A673 (cell line): ENCODE measurements at places on chromosomes 12 and 14.

DNA sequence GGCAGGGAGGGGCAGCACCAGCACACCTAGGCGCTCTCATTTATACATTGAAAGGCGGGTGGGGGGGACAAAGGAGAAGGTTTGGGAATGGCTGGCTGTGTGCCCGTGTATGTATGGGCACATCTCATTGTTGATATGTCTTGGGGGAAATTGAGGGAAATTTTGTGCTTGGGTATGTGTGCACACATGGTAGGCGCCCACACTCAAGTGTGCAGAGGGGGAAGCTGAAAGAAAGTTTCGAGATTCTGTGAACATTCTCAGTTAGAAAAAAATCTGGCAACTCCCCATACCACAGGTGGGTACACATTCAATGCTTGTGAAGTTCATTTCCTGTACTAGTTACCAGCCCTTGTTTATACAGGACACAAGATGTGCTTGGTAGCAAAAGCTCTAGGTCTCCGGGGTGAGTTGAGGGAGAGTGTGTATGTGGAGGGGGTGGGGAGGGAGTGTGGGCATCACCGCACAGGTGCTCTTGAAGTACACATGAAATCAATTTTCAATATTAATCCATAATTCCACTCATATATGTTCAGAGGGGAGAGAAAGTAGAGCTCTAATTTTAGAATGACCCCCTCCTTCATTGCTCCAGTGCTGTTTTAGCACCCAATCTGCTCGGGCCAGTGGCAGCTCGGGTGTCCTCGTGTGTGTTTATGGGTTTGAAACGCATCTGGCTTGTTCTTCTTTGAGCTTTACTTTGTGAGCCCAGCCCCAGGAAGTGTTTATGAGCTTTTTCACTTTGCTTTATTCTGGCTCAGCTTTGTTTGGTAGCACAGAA, 286.0 kb downstream of the ZFP36L1 start:
- DNase-seq: no peak

DNA sequence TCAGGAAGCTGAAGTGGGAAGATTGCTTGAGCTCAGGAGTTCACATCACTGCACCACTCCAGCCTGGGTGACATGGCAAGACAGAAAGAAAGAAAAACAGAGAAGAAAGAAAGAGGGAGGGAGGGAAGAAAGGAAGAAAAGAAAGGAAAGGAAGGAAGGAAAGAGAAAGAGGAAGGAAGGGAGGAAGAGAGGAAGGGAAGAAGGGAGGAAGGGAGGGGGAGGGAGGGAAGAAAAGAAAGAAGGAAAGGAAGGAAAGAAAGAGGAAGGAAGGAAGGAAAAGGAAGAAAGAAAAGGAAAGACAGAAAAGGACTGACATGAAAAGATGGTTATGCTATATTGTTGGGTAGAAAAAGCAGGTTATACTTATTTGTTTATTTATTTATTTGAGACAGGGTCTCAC, 3.9 kb downstream of the GLTP start:
- no peak for DNase-seq

- DNase-seq: no peak
These were observed 364.5 kb downstream of the BTG1 start for GRCh38 chr12:91781114-91781513.

DNA sequence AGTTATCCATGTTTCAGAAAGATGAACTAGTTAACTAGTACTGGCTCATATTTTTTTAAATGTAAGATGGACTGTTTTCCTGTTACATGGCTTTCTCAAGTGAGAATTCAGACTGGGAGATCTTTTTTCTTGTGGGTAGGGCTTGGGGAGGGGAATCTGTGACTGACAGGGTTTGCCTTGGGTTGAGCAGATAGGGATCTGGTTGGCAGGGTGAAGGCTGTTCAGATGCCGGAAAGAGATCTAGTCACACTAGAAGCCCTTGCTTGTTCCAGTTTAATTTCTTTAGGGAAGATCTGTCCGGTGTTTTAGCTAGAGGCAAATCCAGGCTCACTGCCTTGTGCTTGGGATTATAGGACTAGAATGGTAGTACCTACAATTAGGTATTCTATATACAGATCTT, 63.2 kb downstream of the FBXO33 start:
- DNase-seq: no peak

DNA sequence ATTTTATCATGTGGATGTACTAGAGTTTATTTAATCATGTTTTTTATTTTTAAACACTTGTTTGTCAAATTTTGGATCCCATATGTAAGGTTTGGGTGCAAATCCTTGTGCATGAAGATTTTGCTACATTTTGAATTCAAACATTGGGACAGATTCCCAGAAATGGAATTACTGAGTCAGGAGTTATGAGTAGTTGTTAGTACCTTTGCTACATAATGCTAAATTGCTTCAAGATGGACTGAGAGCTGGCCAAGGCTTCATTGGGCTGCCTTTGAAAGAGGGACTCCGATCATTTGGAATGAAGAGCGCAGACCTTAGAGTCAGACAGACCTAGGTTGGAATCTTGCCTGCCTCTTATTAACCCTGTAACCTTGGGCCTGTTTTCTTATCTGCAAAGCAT, 154.9 kb upstream of the PWP1 start:
- no peak for DNase-seq

DNA sequence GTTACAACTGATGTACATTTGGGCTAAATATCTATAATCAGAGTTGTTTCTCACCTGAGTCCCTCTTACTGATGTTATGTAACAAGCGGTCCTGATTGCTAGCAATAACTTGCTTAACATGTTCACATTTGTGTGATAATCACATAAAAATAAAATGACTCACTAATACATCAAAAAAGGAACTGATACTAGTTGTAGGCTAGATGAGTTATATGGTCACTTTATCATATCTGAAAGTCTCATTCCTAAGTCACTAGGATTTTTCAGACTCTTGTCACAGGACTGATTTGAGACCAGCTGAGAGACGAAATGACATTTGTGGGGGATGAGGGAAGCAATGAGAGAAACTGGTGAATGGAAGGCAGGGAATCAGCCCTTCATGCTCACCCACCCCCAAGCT, 34.3 kb downstream of the NKX2-1 start:
- no peak for DNase-seq

DNA sequence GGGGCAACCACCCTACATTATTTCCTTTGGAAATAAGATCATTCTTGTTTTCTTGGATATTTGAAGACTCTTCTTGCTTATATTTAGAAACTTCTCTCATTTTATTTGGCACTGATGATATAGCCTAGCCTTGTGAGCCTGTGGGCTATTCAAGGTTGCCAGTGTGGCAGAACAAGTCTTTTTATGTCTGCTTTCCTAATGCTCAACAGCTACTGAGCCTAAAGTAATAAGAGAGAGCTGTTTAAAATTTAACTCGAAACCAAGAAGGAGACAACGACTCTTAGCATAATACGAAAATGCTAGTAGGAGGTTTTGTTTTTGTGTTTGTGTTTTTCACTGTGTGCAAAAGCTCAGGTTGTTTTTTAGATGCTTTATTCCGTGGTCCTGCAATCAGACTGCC, 104.0 kb upstream of the CPM start:
- no peak for DNase-seq

DNA sequence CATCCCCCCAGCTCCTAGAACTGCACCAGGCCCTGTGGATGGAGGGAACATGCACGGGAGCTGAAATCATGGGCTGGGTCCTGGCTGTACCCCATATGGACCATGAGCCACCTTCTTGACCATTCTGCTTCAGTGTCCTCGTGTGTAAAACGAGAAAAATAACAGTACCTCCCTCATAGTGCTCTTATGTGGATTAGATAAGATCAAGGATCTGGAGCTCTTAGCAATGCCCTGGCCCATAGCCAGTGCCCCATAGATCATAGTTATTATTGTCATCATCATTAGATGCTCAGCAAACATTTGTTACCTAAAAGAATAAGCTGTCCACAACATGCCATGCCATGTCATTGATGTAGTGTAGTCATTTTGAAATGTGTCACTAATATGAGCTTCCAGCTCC, 71.3 kb downstream of the SYNE3 start:
- DNase-seq: no peak

DNA sequence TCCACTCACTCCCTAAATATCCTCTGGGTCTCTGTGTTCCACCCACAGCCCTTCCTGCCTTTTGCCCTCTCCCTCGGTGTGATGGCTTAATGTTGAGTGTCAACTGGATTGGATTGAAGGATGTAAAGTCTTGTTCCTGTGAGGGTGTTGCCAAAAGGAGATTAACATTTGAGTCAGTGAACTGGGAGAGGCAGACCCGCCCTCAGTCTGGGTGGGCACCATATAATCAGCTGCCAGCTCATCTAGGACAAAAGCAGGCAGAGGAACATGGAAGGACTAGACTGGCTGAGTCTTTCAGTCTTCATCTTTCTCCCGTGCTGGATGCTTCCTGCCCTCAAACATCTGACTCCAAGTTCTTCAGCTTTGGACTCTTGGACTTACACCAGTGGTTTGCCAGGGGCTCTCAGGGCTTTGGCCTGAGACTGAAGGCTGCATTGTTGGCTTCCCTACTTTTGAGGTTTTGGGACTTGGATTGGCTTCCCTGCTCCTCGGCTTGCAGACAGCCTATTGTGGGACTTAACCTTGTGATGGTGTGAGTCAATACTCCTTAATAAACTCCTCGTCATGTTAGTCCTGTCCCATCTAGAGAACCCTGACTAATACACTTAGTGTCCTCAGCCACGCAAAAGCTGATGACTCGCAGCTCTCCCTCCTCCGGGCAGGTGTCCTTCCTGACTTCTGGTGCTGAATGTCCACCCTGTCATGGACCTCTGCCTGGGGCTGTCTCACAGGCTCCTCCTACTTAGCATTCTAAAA, 5.9 kb downstream of the DGLUCY start:
- DNase-seq: peak; percentile 26

- no peak for DNase-seq
These were observed 851 bp downstream of the YLPM1 start for GRCh38 chr14:74763803-74764531.

DNA sequence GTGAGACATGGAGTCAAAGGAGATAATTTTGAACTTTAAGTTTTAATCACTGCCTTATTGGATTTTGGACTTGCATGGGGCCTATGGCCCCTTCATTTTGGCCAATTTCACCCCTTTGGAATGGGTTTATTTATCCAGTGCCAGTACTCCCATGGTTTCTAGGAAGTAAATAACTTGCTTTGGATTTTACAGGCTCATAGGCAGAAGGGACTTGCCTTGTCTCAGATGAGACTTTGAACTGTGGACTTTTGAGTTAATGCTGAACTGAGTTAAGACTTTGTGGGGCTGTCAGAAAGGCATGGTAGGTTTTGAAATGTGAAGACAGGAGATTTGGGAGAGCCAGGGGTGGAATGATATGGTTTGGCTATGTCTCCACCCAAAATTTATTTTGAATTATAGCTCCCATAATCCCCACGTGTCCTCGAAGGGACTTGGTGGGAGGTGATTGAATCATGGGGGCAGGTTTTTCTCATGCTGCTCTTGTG, 448.1 kb downstream of the NAV3 start:
- no peak for DNase-seq

DNA sequence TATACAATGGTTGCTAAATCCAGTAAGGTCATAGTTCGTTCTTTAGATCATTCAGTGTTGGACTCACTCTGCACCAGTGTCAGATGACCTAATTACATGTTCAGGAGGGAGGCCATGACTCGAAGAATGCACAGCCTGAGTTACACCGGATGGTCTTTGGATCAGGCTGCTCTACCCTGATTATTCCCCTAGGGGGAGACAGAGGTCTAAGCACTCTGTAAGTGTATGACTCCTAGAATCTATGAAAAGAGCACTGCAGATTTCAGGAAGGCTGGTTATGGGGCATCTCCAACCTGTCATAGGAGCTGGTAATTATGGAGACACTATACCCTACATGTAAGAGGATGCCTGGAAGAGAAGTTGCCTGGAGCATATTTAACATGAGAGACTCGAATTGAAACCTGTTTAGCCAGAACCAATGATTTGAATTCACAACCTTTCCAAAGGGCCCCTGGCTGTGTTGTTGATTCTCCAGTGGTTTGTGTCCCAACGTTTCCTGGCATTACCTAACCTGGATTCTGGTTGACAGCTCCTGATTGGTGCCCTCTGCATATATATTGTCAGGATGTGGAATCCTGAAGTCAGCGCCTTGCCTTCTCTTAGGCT, at the start of gene MUCL1:
Gene MUCL1, plus strand, starts transcription at position 584 of the 606 bp plus-strand sequence. CDS start 67 bp downstream, outside the sequence.
- peak; percentile 77 for DNase-seq

DNA sequence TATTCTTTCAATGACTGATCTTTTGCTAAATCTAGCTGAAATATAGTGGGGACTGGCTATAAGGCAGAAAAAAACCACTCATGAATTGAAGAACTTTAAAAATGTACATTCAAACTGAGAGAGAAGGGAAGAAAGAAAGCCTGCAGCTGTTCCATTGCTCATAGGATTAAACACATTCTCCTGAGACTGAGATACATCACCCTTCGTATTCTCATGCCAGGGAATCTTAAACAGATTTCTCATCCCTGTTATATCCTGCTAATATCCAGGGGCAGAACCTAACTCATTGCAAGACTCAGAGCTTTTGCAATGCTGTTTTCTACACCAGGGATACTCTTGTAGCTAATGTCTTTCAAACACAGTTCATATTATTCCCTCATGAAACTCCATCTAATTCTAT, 67.2 kb upstream of the ACSS3 start:
- DNase-seq: no peak

DNA sequence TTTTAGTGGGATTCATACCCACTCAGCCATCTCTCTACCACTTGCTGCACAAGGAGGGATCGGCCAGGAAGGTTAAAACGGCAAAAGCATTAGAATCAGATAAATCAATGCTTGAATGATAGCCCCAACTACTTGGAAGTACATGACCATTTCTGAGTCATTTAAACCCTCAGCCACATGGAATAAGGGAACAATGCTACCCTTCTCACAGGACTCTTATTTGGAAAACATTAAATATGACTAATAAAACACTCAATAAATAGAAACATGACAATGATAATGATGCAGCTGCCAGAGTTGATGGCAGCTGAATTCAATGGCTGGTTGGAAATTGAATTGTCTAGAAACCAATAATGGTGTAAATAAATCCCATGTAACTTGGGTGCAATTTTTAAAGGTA, 165.4 kb downstream of the FLRT2 start:
- no peak for DNase-seq

- DNase-seq: no peak
These were observed 33.4 kb downstream of the CHST11 start for GRCh38 chr12:104490186-104490585.

DNA sequence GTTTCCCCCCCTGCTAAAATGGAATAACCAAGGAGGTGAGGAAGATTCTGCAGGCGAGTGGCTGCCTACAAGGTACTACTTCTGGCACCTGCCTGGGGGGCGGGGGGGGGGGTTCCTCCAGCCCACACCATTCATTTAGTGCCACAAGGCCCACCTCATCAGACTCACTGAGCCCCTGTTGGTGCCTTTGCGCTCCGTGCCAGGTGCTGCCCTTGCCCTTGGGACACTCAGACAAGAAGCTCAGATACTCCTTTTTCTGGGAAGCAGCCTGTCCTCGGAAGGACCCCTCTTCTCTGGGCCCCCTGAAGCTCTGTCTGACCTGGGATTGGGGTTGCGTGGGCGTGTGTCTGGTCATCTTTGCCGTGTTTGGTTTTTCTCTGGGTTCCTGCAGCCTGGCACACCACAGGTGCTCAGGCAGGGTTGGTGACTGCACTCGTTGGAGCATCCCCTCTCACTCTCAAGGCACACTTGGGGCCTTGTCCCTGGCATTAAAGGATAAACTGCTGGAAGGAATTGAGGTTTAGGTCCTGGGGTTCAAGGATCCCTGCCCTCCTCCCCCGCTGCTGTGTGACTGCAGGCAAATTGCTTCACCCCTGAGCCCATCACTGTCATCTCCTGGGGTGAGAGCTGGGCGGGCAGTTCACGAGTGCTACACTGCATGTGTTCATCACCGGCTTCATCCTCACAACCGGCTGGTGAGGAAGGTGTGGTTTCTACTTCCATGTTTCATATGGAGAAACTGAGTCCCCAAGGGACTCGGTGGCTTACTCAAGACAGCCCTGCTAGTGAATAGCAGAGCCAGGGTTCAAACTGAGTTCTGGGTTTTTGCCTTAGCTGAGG, 16.9 kb downstream of the FAM222A start:
- DNase-seq: no peak

- no peak for DNase-seq
These were observed 560.4 kb downstream of the ETNK1 start for GRCh38 chr12:23185346-23185745.
